ENCODE measurements at places on chromosomes 2 and 18.

- DNase-seq = no peak
Measured at GRCh38 chr18:5840025-5840424, 55.3 kb downstream of the TMEM200C start.

- DNase-seq = no peak
Measured at GRCh38 chr2:11718606-11719005, 27.8 kb upstream of the LPIN1 start.

DNA sequence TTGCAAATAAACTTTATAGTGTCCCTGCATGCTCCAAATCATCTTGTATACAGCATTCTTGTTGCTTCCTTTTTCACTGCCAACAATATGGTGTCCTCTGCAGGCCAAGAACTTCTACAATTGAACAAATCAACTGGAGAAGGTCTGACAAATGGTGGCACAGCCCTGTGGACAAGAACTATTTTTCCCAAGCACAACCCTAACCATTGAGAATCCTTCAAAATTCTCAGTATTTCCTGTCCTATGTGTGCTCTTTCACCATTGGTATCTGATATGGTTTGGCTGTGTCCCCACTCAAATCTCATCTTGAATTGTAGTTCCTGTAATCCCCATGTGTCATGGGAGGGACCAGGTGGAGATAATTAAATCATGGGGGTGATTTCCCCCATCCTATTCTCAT lies 865.1 kb upstream of the ACVR2A start:
- no peak for DNase-seq

GRCh38 chr2:207409517-207409916 lies 120.2 kb upstream of the CREB1 start:
- no peak for DNase-seq

DNA sequence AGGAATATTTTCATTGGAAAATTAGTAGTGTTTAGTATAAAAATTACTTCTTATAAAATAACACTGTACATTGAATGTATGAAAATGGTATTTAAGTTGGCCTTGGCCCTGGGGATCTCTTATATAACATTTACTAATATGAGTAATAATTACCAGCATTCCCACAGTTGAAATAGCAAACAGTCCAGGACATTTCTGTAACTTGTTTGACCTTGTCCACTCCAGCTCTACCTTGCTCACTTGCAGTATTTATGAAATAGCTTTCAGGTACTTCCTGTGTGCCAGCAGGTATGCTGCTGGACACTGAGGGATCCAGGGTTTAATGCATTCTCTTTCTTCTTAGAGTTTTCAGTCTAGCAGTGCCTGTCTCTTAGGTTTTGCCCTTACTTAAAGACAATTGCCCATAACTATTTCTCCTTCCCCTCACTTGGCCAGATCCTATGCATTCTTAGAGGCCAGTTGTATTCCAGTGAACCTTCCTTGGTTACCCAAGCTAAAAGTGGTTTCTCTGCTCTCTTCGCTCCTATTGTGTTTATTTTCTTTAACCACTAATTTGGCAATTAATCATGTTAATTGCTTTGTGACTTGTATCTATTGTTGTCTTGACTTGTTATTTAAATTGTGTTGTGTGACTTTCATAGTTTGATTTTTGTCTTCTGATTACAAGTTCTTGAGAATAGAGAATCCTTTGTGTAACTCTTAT lies 25.9 kb downstream of the BABAM2 start:
- no peak for DNase-seq

- no peak for DNase-seq
Measured at GRCh38 chr2:10220045-10220901, 82.4 kb upstream of the HPCAL1 start.

GRCh38 chr2:38203446-38203810 lies 127.5 kb upstream of the CYP1B1 start:
- no peak for DNase-seq

- DNase-seq = no peak
Measured at GRCh38 chr2:27902098-27902497, 11.6 kb downstream of the BABAM2 start.

GRCh38 chr2:96156011-96156820 lies 11.0 kb upstream of the DUSP2 start:
- no peak for DNase-seq

GRCh38 chr2:39150102-39150562 lies 29.3 kb upstream of the SOS1 start:
- no peak for DNase-seq

All from CD4-positive, alpha-beta T cell treated with Interleukin-4 for 4 hours (primary cell).